ENCODE measurements at places on chromosomes 16 and 17.

GRCh38 chr16:69351309-69352027 lies at the start of gene TMED6:
TSS of gene TMED6 (minus strand) at chr16:69351786. CDS start at chr16:69351753, 33 bp downstream.
- no peak for DNase-seq

DNA sequence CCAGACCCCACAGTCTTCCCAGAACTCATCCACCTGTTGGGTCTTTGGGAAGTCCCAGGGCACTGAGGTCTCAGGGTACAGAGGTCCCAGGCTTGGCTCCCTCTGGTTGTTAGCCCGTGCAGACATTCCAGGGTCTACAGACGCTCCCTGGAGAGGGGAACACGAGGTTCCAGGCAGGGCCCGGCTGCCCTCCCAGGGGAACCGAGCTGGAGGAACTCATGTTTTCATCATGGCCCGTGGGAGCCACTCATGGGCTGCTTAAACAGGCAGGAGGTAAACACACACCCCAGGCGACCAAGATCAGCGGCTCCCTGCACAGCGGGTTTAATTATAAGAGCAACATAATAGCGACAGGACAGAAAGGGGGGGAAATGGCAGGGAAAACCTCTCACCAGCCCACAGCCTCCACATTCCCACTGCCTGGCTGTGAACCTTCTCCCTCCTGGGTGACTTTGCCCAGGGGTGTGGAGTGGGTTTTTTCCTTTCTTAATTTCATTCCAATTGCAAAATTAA lies 36.5 kb downstream of the TRARG1 start:
- DNase-seq, result no peak

DNA sequence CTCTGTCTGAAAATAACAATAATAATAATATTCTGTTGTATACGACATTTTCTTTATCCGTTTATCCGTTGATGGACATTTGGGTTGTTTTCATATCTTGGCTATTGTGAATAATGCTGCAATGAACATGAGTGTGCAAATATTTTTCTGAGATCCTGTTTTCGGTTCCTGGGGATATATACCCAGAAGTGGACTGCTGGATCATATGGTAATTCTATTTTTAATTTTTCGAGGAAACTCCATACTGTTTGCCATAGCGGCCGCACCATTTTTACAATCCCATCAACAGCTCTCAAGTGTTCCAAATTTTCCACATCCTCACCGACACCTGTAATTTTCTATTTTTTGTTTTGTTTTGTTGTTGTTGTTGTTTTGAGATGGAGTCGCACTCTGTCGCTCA lies 5.3 kb upstream of the PRSS41 start:
- no peak for DNase-seq

DNA sequence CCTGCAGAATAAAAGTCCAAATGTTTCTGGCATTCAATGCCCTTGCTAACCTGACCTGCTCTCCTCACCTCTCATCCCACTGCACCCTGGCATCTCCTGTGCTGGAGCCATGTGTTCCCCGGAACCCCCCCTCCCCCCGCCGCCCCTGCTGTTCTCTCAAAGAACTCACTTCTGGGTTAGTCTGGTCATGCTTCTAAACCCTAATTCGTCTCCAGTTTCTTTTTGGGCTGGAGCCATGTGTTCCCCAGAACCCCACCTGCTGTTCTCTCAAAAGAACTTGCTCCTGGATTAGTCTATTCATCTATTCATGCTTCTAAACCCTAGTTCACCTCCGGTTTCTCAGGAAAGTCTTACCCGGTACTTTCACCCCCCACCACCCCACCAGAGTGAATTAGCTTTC lies 808 bp upstream of the ALOX15 start:
- no peak for DNase-seq

GRCh38 chr16:74769586-74770190 lies 4.9 kb downstream of the FA2H start:
- no peak for DNase-seq

DNA sequence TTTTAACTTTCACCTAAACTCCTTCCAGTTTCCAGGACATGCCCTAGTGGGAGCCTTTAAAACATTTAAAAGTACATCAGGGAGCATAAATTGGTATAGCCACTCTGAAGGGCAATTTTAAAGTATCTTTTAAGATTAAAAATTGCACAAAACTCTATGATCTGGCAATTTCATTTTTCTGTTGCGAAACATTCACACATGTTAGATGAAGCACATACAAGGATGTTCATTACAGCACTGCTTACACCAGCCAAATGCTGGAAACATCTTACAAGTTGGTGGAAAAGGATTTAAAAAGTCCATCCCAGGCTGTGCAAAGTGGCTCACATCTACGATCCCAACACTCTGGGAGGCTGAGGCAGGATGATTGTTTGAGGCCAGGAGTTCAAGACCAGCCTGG lies 26.4 kb upstream of the LONP2 start:
- no peak for DNase-seq

GRCh38 chr17:74670329-74670728 lies 42.4 kb downstream of the CD300LF start:
- no peak for DNase-seq

GRCh38 chr17:17228521-17229279 lies 8.3 kb downstream of the FLCN start:
- DNase-seq, result no peak

DNA sequence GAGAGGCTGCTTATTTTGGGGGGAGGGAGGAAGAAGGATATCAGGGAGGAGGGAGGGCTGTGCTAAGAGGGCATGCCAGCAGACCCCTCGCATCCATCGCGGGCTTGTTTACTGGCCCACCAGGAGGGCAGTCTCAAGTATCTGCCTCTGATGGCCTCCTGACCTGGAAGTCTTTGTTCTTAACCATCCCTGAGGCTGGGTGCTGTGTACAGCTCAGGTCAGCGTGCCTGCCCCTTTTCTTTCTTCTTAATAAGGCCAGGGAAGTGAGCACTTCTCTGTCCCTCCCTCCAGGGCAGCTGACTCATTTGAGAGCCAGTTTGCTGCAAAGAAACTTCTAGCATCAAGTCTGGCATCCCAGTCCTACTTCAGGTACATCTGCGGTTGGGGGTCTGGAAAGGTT lies 157.0 kb downstream of the CCDC182 start:
- no peak for DNase-seq

GRCh38 chr16:81165411-81166097 lies 69.4 kb upstream of the GCSH start:
- DNase-seq, result no peak

GRCh38 chr16:84687715-84688114 lies 12.1 kb upstream of the USP10 start:
- DNase-seq, result peak; percentile 65

- no peak for DNase-seq
Measured at GRCh38 chr16:62102588-62102987, 66.3 kb upstream of the CDH8 start.

DNA sequence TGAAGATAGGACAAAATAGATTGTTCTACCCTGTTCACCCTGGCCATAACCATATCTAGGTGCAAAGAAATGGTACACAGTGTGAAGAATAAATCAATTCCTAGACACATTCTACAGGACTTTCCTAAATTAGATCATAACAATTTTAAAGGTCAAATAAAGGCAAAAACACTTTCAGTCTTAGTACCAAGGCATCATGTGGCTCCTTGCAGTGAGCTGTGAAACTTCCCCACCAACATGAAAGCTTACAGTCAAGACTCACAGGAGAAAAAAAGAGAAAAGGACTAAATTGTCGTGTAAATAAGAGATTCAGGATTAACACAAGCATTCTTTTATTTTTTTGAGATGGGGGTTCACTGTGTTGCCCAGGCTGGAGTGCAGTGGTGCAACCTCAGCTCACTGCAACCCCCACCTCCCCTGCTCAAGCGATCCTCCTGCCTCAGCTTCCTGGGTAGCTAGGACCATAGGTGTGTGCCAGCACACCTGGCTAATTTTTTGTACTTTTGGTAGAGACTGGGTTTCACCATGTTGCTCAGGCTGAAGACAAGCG lies 14.2 kb downstream of the NSMCE1 start:
- DNase-seq, result no peak
